ENCODE measurements at places on chromosomes 11 and 22.

- DNase-seq = peak; percentile 98
Measured at GRCh38 chr22:30212363-30212995, 34.1 kb downstream of the LIF start.

DNA sequence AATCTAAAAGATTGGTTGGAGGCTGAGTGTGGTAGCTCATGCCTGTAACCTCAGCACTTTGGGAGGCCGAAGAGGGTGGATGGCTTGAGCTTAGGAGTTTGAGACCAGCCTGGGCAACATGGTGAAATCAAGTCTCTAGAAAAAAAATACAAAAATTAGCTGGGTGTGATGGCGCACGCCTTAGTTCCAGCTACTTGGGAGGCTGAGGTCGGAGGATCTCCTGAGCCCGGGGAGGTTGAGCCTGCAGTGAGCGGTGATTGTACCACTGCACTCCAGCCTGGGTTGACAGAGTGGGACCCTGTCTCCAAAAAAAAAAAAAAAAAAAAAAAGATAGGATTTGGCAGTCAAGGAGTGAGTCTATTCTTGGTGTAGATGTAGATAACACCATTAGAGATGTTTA, 10.6 kb downstream of the FOLR1 start:
- DNase-seq = no peak

DNA sequence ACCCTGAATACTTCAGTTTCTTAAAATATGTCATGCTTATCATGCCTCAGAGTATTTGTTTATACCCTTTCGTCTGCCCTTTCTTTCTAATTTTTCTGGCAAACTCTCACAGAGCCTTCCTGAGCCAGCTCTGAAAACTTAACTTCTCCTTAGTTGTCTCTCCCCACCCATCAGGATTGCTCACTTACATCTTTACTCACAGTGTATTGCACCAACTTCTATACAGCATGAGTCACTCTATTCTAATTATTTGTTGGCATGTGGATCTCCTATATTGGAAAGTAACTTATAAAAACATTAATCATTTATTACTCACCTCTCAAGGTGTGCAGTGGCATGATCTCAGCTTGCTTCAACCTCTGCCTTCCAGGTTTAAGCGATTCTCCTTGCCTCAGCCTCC, 114.9 kb downstream of the FANCF start:
- DNase-seq = peak; percentile 84

DNA sequence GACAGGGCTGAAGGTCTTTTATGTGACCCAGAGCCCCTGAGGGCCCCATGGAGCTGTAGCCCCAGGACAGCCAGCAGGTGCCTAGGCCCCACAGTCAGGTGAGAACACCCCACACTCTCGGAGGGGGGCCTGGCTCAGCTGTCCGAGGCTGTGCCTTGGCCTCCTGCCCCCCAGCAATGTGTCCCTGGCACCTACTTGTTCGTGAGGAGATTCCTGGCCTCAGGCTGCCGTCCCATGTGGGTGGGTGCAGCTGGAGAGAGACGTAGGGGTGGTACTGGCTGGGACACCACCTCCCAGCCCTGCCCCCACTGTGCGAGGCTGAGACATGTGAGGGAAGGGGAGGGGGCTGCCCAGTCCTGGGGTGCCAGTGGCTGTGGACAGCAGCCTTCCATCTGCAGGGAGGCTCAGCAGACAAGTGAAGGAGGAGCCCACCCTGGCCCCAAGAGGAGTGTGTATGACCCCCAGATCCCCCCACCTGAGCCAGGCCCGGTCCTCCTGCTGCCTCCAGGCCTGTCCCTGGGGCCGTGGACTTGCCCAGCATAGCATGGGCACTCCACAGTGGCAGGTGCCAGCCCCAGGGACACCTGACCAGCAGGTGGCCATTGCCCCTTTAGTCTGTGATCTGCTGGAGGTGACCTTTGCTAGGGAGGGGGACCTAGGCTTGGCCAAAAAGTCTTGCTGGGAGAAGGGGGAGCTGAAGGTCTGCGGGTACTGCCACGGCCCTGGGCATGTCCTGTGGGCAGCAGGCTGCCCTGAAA, 17.0 kb downstream of the IL17REL start:
- DNase-seq = no peak

DNA sequence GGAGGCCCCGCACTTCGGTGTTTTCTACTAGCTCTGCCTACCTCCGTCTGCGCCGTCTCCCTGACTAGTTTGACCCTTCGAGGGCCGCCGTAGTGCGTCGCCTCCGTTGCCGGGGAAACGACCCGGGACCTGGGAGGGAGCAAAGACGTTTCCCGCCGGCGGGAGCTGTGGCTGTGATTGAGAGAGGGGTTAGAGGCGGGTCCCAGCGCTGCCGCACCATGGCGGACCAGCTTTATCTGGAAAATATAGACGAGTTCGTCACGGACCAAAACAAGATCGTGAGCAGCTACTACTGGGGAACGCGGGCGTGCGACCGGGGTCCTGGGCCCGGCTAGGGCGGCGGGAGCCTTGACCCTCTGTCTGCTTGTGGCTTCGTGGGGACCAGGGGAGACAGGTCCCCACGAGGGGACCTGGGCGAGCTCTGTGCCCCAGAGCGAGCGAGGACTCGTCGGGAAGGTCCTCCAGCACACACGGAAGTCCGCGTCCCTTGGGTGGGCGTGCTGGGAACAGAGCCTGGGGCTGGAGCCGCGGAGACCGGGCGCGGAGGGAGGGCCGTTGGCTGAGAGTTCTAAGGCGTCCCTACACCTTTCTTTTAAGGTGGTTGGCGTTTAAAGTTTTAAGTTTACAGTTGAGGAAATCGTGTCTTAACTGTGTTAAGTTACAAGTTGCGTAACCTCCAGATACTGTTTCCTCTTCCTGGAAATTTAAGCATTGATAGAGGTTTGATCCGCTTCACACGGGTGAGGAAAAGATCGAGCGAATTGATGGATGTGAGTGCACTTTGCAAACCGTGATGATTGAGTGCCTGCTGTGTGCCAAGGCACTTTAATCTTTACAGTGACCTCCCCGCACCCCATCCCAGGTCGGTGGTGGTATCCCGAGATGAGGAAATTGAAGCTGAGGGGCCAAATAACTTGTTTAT, at the start of gene POLD3:
Gene POLD3 (plus strand): TSS at position 142 of the 922 bp plus-strand sequence. CDS start 77 bp downstream, at position 219.
- DNase-seq = peak; percentile 75

- peak; percentile 89 for DNase-seq
Measured at GRCh38 chr11:38814670-38815069, 2216.6 kb upstream of the RAG2 start.

GRCh38 chr11:101915791-101916291, 481 bp downstream of the ANGPTL5 start:
- DNase-seq = peak; percentile 25

DNA sequence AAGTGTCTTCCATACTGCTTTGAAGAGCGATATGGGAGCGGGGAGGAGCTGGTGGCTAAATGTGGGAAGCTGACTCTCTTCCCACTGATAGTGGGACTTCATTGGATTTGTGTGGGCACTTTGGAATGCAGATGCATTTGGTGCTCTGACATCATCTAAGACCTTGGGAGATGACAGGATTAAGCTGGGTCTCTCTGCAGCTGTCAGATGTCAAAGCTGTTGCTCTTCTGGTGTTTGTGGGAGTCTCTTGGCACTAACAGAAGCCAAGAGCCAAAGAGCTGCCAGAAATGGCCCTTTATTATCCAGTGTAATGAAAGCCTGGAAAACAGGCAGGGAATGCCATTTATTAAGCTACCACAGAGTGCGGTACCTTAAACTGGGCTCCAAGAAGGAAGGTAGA, 20.6 kb downstream of the GRAMD1B start:
- DNase-seq = peak; percentile 77

- DNase-seq = no peak
Measured at GRCh38 chr22:37578002-37578401, 1.9 kb downstream of the LGALS2 start.

GRCh38 chr11:70372076-70372475, 26.3 kb upstream of the CTTN start:
- no peak for DNase-seq

DNA sequence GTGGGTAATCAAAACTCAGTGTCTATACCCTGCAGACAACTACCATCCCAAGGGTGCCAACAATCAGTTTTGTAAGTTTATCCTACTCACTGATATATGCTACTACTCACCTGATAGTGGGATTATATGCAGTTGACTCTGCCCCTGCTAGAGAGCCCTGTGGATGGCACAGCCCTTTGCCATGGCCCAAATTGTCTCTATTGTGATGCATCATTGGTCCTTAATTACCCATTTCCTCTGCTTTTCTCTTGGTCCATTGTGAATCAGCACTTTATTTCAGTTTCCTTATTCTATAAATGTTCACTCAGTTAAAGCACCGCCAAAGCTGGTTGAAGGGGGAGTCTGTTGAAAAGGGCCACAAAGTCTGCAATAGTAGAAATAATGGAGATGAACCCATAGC, 42.3 kb downstream of the PLAAT5 start:
- no peak for DNase-seq

- DNase-seq = no peak
Measured at GRCh38 chr11:128262463-128263345, 324.7 kb downstream of the ETS1 start.

- DNase-seq = no peak
Measured at GRCh38 chr11:13327421-13327820, 49.8 kb downstream of the BMAL1 start.

DNA sequence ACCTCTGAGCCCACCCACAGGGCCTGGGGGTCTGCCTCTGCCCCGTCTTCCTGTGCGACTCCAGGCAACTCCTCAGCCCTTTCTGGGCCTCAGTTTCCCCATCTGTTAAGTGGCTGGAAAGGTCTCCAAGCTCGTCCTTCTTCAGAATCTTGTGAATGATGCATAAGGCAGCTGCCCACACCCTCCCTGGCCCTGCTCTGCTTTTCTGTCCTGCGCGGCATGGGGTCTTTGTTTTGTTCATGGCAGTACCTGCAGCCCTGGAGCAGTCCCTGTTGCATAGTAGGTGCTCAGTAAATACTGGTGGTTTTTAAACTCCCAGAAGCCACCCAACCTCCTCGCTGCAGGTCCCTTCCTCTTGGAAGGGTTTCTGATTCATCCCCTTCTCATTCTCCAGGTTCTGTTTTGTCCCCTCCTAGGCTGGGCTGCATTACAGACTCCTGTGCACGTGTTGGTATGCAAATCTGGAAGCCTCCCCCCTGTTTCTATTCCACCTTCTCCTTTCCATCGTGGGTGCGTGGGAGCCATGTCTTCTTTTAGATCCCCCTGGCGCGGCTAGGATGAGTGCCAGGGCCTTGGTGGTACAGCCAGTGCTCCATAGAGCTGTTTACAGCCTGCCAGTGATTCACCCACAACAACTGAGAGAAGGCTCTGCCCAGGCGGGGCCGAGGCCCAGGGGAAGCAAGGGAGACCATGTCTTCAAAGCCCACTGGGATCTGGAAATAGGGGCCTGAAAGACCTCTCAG, 19.3 kb upstream of the SYT7 start:
- no peak for DNase-seq

GRCh38 chr11:102383839-102384238, 36.8 kb downstream of the BIRC2 start:
- no peak for DNase-seq

DNA sequence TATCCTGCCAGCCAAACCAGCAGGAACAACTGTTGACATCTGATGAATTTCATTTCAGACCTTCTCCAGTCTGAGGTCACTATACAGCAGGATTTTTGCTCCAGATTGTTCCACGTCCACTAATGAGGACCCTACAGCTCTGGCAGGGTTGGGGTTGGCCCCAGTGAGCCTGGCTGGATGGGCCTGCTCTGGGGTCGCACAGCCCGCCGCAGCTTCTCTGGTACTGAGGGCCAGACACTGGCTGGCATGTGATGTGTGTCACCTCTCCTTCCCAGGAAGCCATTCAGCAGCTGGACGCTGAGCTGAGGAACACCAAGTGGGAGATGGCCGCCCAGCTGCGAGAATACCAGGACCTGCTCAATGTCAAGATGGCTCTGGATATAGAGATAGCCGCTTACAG, 5.4 kb downstream of the NEFH start:
- DNase-seq = no peak

DNA sequence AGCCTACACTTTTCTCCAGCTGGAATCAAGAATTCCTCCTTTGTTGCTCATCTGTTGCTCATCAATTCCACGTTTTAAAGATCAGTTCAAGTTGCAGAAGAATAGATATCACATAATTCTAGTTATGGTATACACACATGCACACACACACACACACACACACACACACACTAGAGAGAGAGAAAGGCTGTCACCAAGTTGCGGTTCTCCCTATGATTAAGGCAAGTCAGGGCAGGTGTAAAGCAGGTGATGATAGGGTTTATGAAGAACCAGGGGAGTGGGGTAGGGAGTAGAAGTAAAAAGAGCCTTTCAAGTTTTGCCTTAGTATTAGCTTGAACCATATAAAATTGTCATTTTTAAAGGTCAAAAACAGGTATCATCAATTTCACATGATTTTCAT, 31.7 kb upstream of the TMPRSS4 start:
- no peak for DNase-seq
